ENCODE measurements at places on chromosomes 2 and 18.

DNA sequence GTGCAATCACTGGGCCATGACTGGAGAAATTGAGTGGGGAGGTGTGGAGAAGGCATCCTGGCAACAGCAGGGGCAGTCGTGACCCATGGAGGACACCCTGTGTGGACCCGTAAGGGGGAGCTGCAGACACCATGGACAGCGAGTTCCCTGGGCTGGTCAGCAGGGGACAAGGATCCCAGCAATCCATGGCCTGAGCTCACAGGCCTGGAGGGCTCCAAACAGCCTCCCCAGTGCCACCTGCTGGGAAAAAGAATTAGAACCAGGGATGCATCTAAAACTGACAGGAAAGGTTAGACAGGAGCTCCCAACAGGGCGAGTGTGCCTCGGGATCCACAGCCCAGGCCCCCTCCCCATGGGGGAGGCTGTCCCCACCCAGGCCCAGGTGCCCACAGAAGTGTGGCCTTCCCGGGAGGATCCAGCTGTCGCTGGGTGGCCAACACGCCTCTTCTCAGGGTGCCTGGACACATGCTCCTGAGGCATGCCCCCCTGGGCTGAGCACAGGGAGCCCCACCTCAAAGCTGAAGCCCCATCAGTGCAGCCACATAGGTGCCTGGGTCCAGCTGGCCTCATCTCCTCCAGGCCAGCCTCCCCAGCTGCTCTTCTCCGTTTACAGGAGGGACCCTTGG lies 20.5 kb upstream of the KIF1A start:
- DNase-seq: no peak

DNA sequence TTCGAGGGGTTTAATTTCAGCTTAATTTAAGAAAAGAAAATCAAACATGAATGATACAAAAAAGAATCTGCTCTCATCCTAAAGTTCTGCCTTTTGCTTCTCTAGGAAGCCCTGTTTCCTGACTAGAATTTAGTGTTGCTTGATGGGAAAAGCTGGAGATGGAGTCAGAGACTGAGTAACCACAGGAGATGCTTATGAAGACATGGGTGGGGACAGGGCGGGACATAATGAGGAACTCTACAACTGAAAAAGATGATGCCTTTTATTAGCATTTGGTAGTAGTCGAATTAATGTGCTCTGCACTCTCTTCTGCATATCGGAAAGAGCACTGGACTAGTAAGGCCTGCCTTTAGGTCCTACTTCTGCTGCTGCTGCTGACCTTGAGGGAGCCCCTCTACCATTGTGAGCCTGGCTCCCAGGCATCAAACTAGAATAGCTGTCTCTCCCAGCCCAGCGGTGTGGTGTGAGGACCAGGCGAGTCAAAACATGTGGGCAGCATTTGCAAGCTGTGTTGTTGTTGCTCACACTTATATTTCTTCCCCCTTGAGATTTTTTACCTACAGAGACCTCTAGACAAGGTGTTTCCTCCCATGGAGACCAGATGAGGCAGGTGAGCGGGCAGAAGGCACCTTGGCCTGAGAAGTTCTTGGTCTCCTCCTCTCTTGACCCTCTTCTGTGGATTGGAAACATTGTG lies 61.5 kb downstream of the INPP4A start:
- DNase-seq: no peak

DNA sequence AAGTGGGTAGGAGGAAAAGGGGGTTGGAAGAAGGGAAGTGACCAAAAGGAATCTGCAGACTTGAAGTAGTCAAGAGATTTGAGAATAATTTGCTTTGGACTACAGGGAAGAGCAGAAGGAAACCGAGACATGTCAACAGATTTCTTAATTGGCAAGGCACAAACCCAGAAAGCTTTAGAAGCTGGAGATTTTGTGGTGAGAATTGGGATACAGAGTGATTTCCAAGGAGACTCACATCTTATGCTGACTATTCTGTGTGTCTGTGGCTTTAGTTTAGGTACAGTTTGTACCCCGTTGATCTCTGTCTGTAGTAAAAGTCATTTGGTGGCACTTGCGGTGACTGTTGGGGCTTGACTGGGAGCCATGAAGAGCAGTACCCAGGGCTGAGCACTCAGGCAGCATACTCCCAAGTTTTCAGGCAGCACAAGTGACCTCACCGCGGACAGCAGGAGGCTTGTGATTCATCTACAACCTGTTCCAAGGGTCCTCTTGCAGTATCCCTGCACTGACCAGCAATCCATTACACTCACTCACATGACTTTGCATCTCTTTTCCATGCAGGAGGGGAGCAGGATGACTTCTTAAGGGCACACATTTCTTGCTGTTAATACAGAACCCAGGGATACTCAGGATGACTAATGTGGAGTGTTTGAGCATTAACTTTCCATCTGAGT lies 97.1 kb upstream of the TNP1 start:
- DNase-seq: no peak

- no peak for DNase-seq
Measured at GRCh38 chr2:113268621-113269360, 9.9 kb downstream of the PAX8 start.

GRCh38 chr2:76870581-76870980 lies 651.6 kb downstream of the LRRTM4 start:
- no peak for DNase-seq

GRCh38 chr2:188751816-188752215 lies 222.4 kb upstream of the COL3A1 start:
- DNase-seq: no peak

DNA sequence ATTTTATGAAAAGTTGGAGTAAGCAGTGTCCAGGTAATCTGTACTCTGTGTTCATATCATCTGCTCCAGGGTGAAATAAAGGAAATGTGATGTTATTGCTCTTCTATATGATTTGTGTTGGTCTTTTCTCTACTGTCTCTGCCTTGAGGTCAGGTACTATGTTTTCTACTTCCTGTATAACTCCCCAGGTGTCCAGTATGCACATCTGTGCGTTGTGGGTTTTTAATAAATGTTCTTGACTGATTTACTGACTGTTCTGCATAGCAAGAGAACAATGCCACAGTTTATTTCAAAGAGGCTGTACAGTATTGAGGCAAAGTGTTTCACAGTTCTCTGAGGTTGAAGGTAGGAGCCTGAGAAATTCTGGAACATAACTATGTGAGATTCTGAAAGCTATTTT lies 89.7 kb downstream of the BABAM2 start:
- no peak for DNase-seq

DNA sequence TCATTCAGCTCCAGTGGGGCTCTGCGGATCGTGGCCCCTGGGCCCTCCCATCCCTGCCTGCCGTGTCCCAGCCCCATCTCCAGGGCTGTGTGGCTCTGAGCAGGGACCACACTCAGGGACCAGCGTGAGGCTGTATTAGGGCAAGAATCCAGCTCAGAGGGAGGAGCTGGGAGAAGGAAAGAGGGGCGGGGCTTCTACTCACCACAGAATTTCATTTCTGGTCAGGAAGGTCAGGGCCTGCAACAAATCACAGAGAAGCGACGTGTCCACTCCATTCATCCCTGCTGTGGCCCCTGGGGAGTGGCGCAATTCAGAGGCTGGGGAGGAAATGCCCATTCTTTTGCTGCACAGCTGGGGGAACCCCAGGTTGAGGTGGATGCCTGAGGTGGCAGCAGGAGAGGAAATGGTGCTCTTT lies 828 bp downstream of the CIB4 start:
- DNase-seq: no peak

DNA sequence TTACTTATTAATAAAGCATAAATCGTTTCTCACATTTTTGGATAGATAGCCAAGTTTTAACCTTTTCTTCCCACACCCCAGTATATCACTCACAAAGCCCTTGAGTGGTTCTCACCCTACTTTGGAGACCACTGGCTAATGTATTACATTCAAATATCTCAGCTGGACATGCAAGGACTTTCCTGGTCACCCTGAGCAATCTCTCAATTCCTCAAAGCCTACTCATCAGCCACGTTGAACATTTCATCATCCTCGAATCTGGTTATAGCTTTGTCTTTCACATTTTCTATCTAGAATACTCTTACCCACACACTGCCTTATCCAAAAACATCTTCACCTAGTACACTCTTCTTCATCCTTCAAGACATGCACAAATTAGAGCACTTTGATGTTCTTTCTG lies 71.1 kb upstream of the MAPRE2 start:
- no peak for DNase-seq

DNA sequence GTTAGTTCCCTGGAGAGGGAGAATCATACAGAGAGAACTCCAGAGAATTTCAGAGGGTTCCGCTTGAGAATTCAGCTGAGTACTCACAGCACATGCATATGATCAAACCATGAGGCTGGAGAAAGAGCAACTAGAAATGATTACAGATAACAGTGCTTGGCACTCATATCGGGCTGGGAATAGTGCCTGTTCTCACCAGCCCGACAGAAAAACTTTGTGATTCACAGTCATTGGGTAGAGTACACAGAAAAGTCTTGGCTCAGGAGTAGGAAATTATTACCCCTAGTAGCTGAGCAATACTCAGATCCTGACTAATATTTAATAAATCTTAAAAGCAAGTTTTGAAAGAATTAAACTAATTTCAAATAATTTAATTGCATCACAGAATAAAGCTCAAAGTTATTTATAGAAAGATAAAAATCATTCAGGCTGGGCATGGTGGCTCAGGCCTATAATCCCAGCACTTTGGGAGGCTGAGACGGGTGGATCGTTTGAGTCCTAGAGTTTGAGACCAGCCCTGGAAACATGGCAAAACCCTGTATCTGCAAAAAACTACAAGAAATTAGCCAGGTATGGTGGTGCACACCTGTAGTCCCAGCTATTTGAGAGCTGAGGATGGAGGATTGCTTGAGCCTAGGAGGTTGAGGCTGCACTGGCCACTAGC lies 6.8 kb downstream of the WDPCP start:
- DNase-seq: no peak

DNA sequence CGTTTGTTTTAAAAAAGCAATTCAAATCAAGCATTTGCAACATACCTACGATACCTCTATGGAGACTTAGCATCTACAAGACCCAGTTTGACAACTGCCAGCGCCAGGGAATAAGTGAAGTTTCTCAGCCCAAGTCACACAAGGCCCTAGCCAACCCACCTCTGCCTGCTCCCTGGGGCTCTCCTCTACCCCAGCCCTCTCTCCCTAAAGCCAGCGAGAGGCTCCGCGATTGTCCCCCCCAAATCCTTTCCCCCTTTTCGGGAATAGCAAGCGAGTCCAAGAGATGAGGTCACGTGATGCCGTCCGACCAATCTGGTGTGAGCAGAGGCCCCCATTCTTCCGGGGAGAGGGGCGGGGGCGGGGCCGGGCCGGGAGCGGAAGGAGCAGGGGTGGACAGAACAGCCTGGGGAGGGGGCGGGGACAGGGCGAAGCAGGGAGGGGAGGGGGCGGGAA lies 102.2 kb upstream of the RAB6C start:
- DNase-seq: peak; percentile 51

- DNase-seq: no peak
Measured at GRCh38 chr18:49993299-49993698, 180.0 kb upstream of the ACAA2 start.

GRCh38 chr2:102509749-102510148 lies 36.7 kb downstream of the SLC9A4 start:
- no peak for DNase-seq

DNA sequence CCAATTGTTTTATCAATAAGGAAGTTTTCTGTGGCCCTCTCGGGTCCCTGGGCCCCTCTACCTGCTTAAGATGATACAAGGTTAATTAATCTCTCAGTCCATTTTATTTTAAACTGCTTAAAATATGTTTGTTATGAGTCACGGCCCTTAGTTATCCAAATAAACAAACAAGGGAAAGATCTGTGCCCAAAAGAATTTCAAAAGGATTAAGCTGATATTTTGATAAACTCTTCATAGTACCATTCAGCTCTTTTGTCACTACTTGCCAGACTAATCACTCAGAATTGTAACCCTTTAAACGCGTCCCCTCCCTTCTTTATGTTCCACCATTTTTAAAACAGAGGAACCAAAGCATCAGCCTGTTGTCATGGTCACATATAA lies 144.7 kb upstream of the STK17B start:
- DNase-seq: no peak

- DNase-seq: no peak
Measured at GRCh38 chr18:25243257-25243656, 108.7 kb downstream of the ZNF521 start.

- DNase-seq: no peak
Measured at GRCh38 chr2:40851661-40852060, 399.8 kb upstream of the SLC8A1 start.

DNA sequence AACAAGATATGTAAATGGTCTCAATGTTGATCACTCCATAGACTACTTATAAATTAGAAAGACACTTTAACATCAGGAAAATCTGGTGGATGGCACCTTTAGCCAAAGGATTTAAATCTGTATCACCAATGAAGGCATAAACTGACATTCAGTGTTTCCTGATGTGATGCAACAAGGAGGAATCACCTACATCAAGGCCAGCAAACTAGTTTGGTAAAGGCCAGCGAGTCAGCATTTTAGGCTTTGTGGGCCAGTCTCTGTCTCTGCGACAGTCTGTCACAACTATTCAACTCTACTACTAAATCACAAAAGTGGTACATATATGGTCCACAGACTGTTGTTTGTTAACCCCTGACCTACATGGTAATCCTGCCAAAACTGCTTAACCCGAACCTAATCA lies 33.3 kb downstream of the C2orf76 start:
- no peak for DNase-seq
